ENCODE measurements at places on chromosomes 2 and 18.

- no peak for DNase-seq
Measured at GRCh38 chr2:57552885-57553284, 493.7 kb upstream of the VRK2 start.

GRCh38 chr2:203683932-203684556 lies 22.4 kb upstream of the CD28 start:
- DNase-seq = no peak

DNA sequence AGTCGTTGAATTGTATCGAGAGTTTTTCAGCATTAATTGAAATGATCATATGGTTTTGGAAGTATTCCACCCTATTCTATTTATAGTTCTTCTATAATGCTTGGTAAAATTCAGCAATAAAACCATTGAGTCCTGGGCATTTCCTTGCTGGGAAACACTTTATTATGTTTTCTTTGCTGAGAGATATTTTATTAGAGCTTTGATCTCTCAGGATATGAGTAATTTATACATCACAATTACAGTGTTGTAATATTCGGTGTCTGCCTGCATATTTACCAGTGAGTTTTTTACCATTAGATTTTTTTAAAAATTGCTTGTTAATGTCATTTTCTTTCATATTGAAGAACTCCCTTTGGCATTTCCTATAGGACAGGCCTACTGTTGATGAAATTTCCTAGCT lies 402.7 kb upstream of the FSIP2 start:
- no peak for DNase-seq

GRCh38 chr18:35646449-35646848 lies 64.9 kb downstream of the GALNT1 start:
- DNase-seq = no peak

DNA sequence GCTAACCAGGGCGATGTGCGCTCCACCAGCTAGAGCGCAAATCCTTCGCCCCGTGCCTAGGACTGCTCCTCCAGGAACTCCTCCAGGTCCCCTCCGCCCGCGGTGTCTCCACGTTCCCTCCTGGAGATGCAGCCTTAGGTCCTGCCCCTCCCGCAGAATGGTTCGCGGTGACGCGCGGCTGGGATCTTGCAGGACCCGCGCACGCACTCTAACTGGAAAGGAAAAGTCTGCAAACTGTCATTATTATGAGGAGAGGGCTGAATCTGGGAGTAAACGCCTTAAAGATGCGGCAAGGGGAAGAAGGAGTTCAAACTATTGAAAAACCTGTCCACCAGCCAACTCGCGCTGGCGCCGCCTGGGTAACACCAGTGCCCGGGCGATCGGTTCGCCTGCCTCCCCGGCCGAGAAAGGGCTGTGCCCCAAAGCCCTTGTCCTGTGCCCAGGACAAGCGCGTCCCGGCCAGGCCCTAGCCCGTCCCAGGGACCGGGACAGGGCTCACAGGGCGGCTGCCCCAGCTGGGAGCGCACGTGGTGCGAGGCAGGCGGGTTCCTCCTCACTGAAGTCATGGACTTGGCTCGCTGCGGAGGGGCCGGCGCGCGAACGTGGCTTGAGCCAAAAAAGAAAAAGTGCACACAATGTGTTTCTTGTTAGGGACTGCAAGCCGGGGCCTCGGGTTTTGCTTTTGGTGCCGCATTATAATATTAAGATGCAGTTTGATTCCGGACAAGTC lies 5.5 kb upstream of the ID2 start:
- peak; percentile 96 for DNase-seq

- no peak for DNase-seq
Measured at GRCh38 chr2:43203373-43203772, 23.0 kb downstream of the ZFP36L2 start.

GRCh38 chr18:75812761-75813160 lies 385.3 kb upstream of the SMIM21 start:
- no peak for DNase-seq

DNA sequence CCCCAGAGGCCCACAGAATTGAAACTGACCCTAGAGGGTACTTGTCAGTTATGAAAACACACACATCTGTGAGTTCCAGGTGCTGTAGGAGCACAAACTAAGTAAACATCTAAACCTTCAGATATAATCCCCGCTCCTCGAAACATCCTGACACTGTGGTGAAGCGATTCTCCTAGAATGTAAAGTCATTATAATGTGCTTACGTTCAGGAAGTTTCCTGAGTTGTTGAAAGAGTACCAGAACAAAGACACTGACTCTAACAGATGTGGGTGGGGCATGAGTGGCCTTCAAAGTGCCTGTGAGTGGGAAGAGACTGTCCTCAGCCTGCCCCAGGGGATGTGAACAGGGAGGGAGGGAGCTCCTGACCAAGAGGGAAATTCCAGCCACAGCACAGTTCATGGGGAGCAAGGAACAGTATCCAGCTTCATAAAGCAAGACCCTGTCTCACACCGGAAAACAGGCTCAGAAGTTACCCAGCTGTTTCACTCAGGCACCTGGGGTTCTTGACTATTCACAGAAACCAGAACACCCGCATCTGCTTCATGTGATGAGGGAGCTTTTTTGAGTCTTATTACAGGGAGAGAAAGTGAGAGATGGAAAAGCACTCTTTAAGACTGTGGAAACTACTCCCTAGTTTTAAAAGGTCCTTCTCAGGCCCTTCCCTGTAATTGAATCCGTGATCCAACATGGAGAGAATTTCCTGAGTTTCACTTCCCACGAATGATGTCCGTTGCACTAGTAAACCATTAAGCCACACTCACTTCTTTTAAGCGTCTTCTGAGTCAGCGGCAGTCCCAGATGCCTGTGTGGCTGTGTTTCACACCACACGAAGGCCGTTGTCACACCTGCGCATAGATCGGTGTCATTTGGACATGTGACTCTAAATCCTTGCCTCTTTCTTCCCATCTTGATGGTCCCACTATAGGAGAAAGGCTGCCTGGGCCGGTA lies 88.6 kb upstream of the EML6 start:
- DNase-seq = no peak

- DNase-seq = no peak
Measured at GRCh38 chr2:217186152-217186551, 326.3 kb upstream of the TNP1 start.

GRCh38 chr2:165472922-165473321 lies 3.4 kb downstream of the CSRNP3 start:
- DNase-seq = no peak

DNA sequence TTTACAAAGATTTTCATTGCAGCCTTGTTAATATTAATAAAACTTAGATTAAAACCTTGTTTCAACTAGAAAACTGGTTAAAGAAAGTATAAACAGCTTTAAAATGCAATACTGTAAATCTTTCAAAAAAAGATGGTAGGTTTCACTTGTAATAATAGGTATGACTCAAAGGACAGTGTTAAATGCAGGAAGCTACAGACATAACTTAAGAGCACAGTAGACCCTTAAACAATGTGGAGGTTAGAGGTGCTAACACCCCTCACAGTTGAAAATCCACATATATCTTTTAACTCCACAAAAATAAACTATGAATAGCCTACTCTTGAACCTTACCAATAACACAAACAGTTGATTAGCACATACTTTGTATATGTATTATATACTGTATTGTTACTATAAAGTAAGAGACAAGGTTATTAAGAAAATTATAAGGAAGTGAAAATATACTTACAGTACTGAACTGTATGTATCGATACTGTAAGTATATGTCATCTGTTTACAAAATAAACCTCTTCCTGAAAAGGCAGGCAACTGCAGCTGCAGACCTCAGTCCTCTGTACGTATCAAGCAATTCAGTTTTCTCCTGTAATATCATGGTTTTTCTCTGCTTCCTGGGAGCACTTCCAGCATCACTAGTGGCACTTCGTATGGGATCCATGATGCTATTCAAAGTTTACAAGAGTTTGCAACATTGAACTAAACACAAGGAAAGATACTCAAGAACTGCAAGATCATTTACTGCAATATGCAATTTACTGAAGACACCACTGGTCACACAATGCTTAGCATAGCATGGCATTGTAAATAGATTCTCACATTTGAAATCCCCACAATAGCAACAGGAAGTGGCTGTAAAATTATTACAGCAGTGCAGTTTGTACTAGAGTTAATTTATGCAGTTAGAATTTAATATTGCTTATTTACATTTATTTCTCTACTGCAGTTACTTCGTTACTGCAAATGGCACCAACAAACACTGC lies 610.5 kb upstream of the LRRTM4 start:
- DNase-seq = no peak

DNA sequence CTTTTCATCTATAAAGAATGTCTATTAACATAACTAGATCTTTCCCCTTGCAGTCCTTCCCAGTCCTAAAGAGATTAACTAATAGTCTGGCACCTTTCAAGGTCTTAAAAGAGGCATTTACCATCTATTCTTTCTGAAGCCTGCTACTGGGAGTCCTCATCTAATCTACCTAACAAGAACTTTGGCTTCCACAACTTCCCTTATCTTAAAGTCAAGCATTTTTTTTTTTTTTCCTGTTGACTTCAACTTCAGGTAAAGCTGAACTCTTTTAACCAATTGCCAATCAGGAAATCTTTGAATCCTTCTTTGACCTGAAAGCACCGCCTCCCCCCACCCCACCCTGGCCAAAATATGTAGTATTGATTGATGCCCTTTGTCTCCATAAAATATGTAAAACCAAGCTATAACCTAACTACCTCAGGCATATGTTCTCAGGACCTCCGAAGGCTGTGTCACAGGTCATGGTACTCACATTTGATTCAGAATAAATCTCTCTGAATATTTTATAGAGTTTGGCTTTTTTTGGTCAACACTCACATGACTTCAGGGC lies 168.6 kb downstream of the PTPRM start:
- DNase-seq = no peak

DNA sequence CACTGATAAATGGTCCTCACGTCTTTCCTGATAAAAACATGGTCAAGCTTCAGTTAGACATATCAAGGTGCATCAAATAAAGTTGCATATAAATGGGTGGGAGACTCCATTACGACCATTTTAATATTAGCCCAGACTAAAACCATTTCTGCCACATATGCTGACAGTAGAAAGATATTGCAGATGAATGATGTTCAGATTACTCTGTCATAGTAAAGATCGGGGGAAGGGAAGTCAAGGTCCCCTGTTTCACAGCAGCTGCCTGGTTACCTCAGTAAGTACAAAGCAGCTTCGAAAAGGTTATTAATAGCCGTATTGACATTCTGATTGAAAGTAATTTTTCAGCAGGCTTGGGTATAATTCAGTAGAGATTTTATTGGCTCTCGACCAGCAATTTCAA lies 927.7 kb upstream of the CDH2 start:
- no peak for DNase-seq

DNA sequence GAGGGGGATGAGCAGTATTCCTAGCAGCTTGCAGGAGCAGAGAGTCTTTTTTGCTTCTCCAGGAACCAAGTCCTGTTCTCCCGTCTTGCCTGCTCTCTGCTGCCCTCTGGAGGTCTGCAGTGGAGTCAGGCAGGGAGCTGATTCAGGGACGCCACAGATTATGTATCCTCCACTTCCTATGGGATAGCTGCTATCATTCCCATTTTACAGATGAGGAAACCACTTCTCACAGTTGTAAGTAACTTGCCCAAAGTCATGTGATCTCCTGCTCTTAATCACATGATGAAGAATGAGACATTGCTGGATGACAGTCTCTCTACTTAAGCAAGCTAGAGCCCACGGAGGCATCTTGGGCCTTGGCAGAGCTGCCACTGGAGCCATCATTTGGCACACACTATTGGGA lies 8.3 kb downstream of the SLC4A5 start:
- peak; percentile 97 for DNase-seq

GRCh38 chr2:38080346-38080745 lies 4.4 kb upstream of the CYP1B1 start:
- no peak for DNase-seq

- DNase-seq = no peak
Measured at GRCh38 chr2:53422979-53423378, 344.6 kb upstream of the CHAC2 start.

DNA sequence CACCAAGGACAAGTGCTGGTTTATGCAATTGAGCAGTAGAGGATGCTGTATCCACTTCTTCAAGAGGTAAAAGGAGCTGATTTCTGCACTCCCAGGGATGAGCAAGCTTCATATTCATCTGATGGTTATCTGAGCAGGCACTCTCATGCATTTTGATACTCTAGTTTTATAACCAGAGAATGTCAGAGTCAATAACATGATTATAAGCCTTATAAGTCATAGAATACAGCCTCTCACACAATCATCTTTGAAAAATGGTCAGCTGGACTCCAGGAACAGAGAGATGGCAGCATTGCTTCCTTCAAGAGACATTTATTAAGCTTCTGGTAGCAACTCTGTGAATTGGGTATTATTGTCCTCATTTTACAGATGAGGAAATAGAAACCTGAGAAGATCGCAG lies 167.1 kb downstream of the SLC8A1 start:
- no peak for DNase-seq

DNA sequence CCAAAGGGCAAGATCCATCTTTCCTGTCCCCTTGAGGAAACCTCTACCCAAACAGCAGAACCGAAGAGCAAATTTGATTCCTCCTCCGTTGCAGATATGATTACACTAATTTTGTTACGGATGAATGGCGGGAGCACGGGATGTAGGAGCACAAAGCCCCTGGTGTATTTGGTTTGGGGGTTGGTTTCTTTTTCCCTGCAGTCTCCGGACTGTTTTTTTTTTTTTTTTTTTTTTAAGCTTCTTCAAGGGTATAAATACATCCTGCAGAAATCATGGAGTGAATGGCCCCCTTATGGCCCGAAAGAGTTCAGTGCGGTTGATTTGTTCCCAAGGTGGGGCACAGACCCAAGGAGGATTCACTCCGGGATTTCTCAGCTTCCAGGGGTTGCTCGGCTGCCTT lies 135.3 kb upstream of the SH3BP4 start:
- no peak for DNase-seq

DNA sequence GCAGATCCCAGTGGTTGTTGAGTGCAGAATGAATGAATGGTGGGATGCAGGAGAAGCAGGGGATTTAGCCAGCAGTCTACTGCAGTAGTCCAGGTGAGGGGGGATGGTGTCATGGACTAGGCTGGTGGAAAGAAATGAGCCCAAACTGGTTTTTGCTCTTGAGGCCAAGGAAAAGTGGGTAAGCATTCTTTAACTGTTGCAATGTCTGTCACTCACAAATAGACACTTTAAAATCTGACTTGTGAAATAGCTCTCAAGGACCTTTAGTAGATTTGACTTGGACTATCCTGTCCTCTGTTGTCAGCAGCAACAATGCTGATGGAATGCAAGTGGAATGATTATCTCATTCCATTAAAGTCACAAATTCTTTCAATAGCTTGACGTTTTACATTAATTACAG lies 37.5 kb upstream of the STK17B start:
- no peak for DNase-seq

DNA sequence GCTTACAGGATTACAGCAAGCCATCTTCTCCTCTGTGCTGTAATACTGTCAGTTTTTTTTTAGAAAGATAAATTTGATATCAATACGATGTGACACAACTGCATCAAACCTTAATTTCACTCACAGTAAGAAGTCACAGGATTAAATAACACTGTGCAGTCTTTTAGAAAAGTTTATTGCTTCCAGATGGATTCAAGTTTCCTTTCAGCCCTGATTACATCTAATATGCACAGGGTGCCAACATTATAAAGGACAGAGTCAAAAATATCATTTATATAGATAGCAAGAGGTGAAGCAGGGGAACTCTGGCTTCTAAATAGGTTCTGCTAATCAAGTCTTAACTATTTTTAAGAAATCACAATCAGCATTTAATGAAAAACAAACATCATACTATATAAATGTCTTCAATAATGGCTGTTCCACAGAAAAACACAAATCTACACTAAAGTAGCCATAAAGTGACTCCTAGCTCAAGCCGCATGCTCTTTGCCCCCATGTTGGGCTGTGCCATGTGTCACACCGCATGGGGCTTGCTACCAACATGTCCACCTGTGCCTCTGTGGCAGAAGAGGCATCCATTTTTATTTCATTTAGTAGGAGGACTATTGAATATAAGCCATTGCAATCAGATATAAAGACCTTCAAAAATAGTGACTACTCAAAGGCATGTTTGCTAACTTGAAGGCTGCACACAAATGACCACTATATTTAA lies 35.0 kb downstream of the CERKL start:
- no peak for DNase-seq
